ENCODE measurements at places on chromosomes 13 and 19.

DNA sequence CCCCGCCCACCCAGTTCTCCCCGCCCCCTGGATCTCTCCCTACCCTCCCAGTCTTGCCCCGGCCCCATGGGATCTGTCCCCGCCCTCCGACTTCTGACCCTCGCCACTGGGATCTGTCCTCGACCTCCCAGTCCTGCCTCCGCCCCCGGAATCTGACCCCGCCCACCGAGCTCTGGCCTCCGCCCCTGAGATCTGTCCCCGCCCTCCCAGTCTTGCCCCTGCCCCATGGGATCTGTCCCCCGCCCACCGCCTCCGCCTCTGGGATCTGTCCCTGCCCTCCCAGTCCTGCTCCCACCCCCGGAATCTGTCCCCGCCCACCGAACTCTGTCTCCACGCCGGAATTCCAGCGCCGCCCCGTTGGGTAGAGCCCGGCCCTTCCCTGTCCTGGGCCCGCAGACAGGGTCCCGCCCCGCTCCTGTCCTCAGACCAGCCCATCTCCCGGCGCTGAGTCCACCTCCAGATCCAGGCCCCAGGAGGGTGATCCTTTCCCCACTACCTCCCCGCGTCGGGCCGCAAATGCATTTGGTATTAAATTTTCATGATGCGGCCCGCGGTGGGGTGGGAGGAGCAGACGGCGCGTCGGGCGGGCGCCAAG, 1.5 kb upstream of the SLC17A7 start:
- DNase-seq, result peak; percentile 56

GRCh38 chr13:43802511-43802910, 15.7 kb upstream of the ENOX1 start:
- DNase-seq, result no peak

- no peak for DNase-seq
These were observed 1.3 kb upstream of the GRK1 start for GRCh38 chr13:113665597-113666328.

DNA sequence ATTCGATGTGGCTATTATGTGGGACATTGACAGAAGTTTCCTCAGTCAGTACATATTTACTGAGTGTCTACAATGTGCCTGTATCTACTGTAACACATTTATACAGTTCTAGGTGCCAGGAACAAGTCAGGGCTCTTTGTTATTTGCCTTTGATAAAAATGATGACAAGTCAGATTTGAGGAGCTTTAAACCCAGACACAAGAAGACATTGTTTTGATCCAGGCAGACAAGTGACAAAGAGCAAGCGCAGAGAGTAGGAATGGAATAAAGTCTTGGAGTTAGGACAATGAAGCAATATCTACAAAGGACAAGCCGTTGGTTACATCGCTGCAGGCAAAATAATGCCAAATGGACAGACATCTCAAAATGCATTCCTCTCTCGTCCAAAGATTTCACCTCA, 70.1 kb downstream of the ITGBL1 start:
- no peak for DNase-seq

- DNase-seq, result no peak
These were observed 22.1 kb downstream of the CD70 start for GRCh38 chr19:6568816-6569215.

- no peak for DNase-seq
These were observed 531.3 kb downstream of the RFC3 start for GRCh38 chr13:34349091-34349722.

DNA sequence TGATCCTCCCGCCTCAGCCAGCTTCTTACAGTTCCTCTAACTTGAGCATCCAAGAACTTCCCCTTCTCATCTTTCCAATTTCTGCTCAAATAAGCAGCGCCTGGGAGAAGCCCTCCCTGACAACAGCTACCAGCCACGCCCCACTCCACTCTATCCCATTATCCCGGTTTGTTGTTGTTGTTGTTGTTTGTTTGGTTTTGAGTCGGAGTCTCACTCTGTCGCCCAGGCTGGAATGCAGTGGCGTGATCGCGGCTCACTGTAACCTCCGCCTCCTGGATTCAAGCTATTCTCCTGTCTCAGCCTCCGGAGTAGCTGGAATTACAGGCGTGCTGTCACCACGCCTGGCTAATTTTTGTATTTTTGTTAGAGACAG, 822 bp upstream of the PTPRS start:
- DNase-seq, result no peak

DNA sequence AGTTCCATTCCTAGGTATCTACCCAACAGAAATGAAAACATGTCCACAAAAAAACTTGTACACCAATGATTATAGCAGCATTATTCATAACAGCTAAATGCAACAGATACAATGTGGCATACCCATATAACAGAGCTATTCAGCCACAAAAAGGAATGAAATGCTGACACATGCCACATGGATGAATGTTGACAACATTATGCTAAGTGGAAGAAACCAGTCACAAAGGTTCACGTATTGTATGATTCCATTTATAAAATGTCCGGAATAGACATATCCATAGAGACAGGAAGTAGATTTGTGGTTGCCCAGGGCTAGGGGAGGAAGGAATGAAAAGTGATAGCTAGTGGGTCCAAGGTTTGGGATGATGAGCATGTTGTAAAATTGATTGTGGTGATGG, 10.8 kb downstream of the CRYL1 start:
- DNase-seq, result no peak

GRCh38 chr19:55615543-55616394, 8.6 kb downstream of the ZNF784 start:
- no peak for DNase-seq

GRCh38 chr19:34487651-34488051, 6.1 kb downstream of the WTIP start:
- no peak for DNase-seq

- DNase-seq, result peak; percentile 54
These were observed 54.6 kb downstream of the TRPM4 start for GRCh38 chr19:49212016-49212701.

- DNase-seq, result no peak
These were observed 322.1 kb downstream of the ENOX1 start for GRCh38 chr13:43464578-43465264.

- peak; percentile 18 for DNase-seq
These were observed 27.8 kb upstream of the ATP12A start for GRCh38 chr13:24652359-24652758.

GRCh38 chr13:51549593-51549992, 34.7 kb upstream of the WDFY2 start:
- DNase-seq, result no peak

- DNase-seq, result no peak
These were observed 799 bp downstream of the NR1H2 start for GRCh38 chr19:50377051-50377461.

- no peak for DNase-seq
These were observed 1.8 kb downstream of the PVR start for GRCh38 chr19:44645407-44646048.

DNA sequence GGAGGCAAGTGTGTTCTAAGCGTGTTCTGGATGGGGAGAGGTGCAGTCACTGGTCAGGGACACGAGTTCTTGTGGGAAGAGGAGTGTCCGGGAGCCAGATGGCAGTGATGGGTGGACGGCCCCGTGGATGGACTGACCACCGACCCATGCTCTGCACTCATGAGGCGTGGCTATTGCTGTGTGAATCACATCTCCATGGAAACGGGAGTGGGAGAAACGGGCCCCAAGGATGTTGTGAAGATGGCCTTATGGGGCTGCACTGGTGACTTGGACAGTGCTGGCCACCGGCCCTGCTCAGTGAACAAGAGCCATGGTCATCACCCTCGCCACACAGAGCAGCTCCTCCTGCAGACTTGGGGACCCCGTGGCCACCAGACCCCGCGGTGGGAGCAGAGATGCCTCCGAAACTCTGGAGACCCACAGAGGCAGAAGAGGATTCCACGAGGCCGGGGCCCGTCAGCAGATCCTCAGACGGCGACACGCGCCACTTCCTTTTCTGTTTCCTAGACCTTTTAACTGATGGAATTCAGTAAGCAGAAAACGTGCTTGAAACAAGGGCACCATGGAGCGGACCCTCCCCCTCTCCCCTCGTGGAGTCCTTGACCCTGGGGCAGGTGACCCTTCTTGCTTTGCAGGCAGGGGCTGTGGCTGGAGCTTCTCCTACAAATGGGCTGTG, 47.5 kb downstream of the GAS6 start:
- DNase-seq, result peak; percentile 4

DNA sequence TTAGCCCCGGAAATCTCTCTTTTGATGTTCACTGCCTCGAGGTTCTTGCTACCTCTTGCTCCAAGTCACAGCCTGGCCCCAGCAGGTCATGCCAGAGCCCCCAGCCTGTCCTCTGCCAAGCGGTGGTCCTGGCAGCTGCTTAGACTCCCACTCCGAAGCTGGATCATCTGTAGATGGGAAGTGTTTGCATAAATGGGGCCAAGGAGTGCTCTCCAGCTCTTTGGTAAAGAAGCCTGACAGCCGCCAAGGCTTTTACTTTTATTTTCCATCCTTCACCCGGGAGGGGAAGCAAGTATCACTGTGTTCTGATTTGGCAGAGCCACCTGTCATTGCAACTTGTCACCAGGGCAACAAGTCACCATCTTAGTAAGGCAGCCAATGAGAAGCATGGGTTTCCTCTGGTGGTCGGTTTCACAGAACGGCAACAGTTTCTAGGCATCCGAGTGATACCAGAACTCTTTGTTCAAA, 10.6 kb upstream of the RETN start:
- peak; percentile 92 for DNase-seq

GRCh38 chr19:10766049-10766623, 48.3 kb downstream of the DNM2 start:
- no peak for DNase-seq

GRCh38 chr13:98879957-98880356, 97.9 kb downstream of the DOCK9 start:
- DNase-seq, result no peak

DNA sequence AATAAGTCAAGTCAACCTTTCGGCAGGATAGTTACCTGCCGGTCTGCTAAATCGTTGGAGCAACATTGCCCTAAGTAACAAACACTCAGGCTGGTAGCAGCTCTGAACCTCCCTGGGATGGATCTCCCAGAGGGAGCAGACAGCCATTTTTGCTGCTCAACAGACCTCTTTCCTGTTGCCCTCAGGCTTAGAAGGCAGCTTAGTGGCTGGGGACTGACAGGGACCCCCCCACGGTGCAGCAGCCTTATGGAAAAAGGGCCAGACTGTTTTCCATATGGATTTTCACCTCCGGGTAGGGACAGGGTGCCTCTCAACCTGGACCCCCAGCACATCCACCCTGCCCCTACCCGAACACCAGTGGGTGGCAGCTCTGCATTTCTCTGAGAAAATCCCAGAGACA, 49.7 kb downstream of the UBL3 start:
- DNase-seq, result no peak

DNA sequence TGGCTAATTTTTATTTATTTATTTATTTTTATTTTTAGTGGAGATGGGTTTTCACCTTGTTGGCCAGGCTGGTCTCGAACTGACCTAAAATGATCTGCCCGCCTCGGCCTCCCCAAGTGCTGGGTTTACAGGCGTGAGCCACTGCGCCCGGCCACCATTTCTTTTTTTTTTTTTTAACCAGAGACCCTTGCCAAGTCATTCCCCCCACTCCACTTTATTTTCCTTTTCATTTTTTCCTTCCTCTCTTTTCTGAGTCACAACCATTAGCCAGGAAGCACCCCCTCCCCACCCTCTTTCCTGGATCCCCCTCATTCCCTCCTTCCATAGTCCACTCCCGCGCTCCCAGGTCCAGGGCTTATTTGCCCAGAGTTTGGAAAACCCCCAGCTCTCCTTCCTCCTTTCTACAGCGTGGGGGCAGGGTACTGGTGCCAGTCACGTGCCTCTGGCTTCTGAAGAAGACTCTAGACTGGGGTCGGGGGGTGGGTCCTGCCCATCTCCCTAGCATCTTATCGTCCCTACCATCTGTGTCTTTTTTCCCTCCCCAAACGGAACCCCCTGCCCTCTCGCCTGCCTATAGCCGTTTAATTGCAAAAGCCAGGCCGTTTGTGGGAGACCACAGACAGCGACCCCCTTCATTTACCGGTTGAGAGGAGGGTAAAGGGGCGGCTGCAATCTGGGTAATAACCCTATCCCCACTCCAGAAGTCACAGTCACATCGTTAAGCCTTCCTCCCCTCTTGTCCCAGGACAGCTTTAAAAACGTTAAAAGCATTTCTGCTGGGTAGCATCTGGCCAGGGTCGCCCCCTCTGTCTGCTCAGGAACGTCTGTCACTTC, 1.1 kb upstream of the CALR start:
- peak; percentile 63 for DNase-seq

GRCh38 chr13:48178126-48178525, 54.9 kb upstream of the ITM2B start:
- no peak for DNase-seq

- no peak for DNase-seq
These were observed 8.4 kb downstream of the PCDH8 start for GRCh38 chr13:52840066-52840465.

- no peak for DNase-seq
These were observed 203.2 kb downstream of the TSHZ3 start for GRCh38 chr19:31146015-31146414.

- no peak for DNase-seq
These were observed 24.0 kb upstream of the KBTBD6 start for GRCh38 chr13:41156620-41157019.

DNA sequence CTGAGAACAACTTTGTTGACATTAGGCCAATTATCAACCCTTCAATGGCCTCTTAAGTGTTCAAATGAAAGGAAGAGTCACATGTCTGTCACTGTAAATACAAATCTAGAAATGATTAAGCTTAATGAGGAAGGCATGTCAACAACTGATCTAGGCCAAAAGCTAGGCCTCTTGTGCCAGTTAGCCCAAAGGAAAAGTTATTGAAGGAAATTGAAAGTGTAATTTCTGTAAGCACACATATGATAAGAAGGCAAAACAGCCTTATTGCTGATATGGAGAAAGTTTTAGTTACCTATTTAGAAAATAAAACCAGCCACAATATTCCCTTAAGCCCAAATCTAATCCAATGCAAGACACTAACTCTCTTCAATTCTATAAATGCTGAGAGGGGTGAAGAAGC, 604.7 kb downstream of the SLITRK6 start:
- DNase-seq, result no peak

- DNase-seq, result no peak
These were observed at the start of gene ZNF154 for GRCh38 chr19:57708641-57709361. ZNF154 (minus strand) TSS chr19:57709204; CDS start chr19:57708971, 233 bp downstream.

GRCh38 chr19:19399733-19400433, 5.6 kb upstream of the GATAD2A start:
- DNase-seq, result peak; percentile 27

- peak; percentile 79 for DNase-seq
These were observed 16.0 kb downstream of the TMEM272 start for GRCh38 chr13:51828730-51829567.

DNA sequence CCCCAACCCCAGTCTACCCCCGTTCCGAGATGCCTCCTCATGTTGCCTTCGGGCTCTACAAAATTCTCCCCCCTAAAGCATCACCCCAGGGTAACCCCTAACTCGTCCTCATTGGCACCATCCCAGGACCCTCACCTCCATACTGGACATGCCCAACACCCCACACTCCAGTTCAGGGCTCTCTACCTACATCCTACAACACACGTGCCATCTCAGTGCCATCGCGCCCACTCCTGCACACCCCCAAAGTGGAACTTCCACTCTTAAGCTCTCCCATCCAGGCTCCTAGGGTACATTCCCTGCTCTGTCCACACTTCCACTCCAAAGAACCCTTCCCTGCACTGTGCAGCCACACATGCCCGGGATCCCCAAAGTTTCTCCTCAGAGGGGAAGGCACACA, 827 bp upstream of the FKRP start:
- DNase-seq, result no peak

- peak; percentile 64 for DNase-seq
These were observed 3.4 kb downstream of the NOTCH3 start for GRCh38 chr19:15197275-15197941.
